ENCODE measurements at places on chromosomes 11 and 22.

GRCh38 chr22:42692239-42693054 lies 28.2 kb downstream of the A4GALT start:
- DNase-seq: no peak

DNA sequence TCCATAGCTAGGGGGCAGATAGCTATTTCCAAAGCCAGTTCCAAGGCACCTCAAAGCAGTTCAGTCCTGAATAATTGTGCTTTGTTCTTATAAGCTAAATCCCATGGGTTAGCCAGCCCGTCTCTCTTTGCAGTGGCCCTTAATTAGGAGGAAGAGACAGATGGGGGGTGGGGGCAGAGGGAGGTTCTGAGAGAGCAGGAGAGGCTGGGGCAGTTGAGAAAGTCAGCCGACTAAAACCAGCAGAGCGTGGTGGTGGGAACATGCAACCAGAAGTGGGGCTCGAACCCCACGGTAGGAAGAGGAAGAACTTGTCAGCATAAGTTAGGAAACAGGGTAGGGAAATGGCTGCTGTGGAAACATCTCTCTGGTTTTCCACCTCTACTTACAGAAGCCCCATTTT lies 10.9 kb upstream of the SCN4B start:
- DNase-seq: no peak

- no peak for DNase-seq
Observed at GRCh38 chr22:32746732-32747131, 54.8 kb upstream of the TIMP3 start.

- no peak for DNase-seq
Observed at GRCh38 chr11:112620621-112621394, 340.4 kb upstream of the NCAM1 start.

DNA sequence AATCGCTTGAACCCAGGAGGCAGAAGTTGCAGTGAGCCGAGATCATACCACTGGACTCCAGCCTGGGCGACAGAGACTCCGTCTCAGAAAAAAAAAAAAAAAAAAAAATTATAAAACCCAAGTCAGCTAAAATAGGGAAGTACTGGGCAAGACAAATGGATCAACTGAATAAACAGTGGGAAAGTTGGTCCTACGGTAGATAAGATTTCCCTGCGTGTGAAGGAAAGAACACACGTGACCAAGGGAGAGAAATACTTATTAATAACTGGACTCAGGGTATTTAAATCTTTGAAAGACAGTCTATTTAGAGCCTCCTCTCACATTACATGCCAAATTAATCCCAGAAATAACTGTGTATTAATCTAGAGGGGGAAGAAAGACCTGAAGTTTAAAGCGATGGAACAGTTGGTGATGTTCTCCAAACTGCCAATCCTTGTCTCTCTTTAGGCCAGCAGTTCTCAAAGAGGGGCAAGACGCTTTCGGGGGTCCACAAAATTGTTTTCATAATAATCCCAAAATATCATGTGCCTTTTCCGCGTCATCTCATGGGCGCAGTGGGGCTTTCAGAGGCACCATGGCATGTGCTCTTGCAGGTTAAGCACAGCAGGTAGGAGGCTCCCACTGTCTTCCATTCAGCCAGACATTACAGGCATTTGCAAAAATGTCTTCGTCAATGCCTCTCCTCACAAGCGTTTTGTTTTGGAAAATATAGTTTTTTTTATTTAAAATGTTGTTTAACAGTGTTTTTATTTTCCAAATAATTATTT lies 6.6 kb downstream of the RTL6 start:
- DNase-seq: no peak

GRCh38 chr11:15073361-15074205 lies at the start of gene CALCB:
TSS of gene CALCB (plus strand) at chr11:15073593. CDS start at chr11:15074719, 1,126 bp downstream.
- DNase-seq: peak; percentile 87

DNA sequence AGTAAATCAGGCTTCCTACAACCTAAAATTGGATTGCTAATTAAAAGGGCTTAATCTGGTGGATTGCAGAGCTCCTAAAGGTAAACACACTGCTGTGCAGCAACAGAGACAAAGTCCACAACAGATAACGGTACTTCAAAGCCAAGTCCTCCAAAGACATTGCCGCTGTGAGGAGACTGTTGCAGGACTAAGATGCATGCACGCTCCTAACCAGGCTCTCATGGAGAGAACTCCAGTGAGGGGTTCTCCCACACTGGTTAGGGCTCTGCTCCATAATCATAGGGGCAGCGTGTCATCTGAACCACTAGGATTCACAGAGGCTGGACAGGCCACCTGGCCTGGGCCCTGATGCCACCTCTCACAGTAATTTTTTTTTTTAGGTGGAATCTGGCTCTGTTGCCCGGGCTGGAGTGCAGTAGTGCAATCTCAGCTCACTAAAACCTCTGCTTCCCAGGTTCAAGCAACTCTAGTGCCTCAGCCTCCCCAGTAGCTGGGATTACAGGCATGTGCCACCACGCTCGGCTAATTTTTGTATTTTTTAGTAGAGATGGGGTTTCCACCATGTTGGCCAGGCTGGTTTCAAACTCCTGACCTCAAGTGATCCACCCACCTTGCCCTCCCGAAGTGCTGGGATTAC lies 56.9 kb upstream of the ARFGAP3 start:
- DNase-seq: no peak

DNA sequence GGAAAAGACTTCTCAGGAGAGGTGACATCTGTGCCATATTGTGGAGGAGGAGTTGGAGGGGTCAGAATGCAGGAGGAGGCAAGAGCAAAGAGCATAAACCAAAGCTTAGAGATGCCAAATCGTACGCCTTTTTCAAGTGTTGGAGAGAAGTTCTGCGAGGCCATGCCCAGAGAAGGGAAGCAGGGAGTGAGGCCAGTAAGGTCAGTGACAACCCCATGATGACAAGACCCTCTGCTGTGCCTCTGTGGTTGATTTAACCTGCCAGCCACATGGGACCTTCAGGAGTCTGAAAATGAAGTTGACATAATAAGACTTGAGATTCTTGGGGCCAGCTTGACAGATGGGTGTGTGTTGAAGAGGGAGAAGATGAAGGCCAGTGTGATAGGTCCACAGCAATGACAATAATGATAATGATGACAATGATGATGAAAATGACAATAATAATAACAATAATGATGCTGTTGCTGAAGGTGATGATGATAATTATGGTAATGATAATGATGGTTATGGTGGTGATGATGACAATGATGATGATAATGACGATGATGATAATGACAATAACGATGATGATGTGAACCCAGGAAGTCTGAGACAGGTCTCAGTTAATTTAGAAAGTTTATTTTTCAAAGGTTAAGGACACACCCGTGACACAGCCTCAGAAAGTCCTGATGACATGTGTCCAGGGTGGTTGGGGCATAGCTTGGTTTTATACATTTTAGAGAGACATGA lies 152.6 kb upstream of the B3GAT1 start:
- DNase-seq: no peak

- DNase-seq: no peak
Observed at GRCh38 chr11:19867064-19867463, 154.4 kb downstream of the NAV2 start.

GRCh38 chr11:60891103-60891741 lies 15.2 kb downstream of the PRPF19 start:
- no peak for DNase-seq

- DNase-seq: peak; percentile 67
Observed at GRCh38 chr22:41966607-41967240, 2.5 kb upstream of the SEPTIN3 start.

GRCh38 chr11:128964463-128964930 lies 21.8 kb upstream of the TP53AIP1 start:
- no peak for DNase-seq

DNA sequence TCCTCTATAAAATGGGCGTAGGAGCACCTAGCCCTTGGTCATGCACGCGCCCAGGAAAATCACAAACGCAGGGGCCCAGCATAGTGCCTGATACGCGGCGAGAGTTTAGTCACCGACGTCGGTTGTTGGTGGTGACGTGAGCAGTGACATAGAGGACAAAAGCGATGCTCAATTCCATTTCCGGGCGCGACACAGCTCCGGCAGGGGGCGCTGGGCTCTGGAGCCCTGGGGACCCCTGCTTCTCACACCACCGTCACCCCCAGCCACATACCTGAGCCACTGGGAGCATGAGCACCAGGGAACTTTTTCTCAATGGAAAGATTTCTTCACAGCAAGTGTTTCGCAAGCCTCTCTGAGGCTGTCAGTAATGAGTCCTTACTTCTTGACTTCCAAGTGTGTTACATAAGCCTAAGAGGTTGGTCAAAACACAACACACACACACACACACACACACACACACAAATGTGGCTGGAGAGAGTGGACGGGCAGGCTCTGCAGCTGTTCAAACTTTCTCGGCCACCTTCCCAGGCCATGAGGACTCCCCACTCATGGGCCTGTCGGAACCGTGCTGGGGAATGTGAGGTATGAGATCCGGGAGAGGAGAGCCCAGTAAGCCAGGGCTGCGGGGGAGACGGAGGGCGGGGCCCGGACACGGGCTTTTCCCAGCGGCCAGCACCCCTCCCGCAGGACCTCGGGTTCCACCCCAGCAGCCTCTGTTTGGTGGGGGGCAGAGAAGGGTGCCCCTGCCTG lies 36.9 kb upstream of the LINC01488 start:
- DNase-seq: peak; percentile 66

DNA sequence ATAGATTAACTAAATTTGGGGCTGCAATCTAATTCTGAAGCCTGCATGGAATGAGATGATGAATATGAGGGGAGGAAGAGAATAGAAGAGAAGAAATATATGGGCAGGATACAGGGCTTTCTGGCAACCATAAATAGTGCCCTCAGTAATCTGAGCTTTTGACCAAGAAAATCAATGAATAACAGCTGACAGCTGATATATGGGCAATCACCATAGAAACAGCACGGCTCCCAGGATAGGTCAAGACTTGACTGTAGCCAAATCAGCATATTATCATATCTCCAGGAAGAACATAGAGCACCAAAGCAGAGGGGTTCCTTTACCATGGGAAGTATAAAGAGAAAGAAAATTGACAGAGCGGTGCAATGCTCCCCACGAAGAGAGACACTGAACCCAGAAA lies 643.8 kb upstream of the TENM4 start:
- DNase-seq: no peak

DNA sequence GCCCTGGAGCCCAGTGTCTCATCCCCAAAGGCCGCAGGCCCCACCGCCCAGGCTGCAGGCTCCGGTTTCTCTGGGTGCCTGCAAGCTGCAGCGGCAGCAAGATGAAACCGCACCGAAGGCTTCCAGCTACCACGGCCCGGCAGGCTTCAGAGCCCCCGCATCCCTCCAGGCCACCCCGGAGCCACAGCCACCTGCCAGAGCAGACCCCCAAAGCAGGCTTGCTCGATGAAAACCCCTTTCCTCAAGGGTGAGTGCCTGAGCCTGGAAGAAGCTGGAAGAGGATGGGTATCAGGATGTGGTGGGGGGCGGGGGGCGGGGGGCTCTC lies 24.5 kb upstream of the GNB1L start:
- no peak for DNase-seq

- DNase-seq: no peak
Observed at GRCh38 chr11:116207019-116207418, 565.8 kb downstream of the BUD13 start.

DNA sequence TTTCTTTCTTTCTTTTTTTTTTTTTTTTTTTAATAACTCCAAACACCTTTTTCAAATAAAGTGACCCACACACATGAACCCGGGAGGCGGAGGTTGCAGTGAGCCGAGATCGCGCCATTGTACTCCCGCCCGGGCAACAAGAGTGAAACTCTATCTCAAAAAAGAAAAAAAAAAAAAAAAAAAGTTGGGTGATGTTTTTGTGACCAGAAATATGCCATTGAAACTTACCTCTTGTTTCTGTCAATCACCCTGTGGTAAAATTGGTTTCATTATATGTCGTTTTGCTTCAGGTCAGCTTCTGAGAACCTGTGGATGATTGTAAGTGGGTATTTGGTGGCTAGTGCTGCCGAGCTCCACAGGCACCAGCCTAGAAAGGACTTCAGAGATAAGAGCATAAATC lies 238.8 kb downstream of the TBC1D22A start:
- DNase-seq: no peak

- no peak for DNase-seq
Observed at GRCh38 chr11:86155200-86155844, 86.4 kb upstream of the PICALM start.

DNA sequence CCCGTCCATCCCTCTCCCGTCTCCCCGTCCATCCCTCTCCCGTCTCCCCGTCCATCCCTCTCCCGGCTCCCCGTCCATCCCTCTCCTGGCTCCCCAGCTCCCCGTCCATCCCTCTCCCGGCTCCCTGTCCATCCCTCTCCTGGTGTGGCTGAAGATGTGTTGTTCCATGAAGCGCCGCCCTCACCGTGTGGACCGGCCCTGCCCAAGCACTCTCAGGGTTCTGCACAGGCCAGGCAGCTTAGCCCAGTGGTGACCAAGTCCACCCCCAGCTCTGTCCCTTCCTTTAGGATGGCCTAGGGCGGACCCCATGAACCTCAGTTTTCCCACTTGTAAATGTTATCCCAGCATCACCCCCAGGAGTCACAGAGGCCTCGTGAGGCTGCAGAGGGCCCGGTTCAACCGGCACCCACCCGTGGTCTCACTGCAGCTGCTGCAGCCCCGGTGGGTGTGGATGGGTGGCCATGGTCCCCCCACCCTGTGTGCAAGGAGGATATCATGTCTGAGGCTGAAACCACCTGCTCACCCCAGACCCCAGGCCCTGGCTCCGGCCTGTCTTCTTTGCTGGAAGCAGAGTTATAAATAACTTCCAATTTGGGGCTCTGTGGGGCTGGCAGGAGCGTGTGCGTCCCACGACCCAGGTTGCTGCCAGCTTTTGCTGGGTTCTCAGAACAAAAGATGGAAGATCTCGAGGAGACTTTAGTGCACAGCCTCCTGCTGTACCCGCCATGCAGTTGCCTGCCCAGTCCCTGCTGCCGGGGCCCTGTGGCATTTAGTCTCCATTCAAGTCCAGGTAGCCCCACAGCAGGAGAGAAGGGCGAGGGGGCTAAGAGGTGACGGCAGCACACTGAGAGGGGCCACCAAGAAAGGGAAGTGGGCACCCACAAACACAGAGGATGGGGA lies 1147.8 kb downstream of the BRD1 start:
- no peak for DNase-seq

DNA sequence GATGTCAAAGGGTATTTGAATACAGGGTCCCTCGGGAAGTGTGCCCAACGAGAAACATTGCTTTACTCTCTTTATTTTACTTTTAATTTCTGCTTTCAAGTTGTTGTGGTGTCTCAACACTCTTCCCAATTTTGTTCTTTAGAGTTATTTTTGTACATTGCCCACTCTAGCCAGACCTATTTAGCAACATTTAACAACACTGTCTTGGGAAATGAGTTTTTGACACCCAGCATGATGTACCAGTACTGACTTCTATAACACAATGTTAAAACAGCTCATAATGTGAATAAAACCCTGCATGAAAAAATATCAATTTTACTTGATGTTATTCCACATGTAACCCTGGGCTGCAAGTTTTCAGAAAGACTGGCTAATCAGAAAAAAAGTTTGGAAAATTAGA lies 350.2 kb upstream of the PITPNB start:
- DNase-seq: no peak
